Mesenteric fat pad (tissue), 1 donor: ENCODE measurements at places on chromosomes 2 and 18. TPM values are rescaled to one million over a fixed set of nuclear protein-coding genes. Genes with fewer than 3 reads are reported as not detected.

The FBXO48 gene
- 1.5 TPM for total RNA-seq

The THAP4 gene
- 48.7 TPM for total RNA-seq

The MAP3K19 gene
- total RNA-seq: not detected

The DLGAP1 gene
- total RNA-seq: 4.2 TPM

The ALK gene
- total RNA-seq: 1.0 TPM

The FBLN7 gene
- total RNA-seq: 5.3 TPM

The KHK gene
- total RNA-seq: 4.7 TPM

The MOGAT1 gene
- 0.74 TPM for total RNA-seq

The FIGLA gene
- total RNA-seq: not detected

The DAPL1 gene
- total RNA-seq: not detected

The ACTG2 gene
- total RNA-seq: 13.2 TPM

The ASB18 gene
- not detected for total RNA-seq
